ENCODE measurements at places on chromosomes 4 and X.

GRCh38 chrX:45068569-45068968 is 132.1 kb downstream of the DIPK2B start:
- no peak for DNase-seq

- DNase-seq: no peak
These were observed 2.1 kb downstream of the HHIP start for GRCh38 chr4:144648042-144648441.

GRCh38 chr4:142535009-142535408 is 311.1 kb downstream of the INPP4B start:
- no peak for DNase-seq

- no peak for DNase-seq
These were observed 62.2 kb downstream of the HAUS3 start for GRCh38 chr4:2179717-2180116.

GRCh38 chr4:119942806-119943205 is 123.8 kb downstream of the MAD2L1 start:
- no peak for DNase-seq

All from frontal cortex (tissue), 4 donors.